ENCODE measurements at places on chromosomes 11 and 22. TPM values are rescaled to one million over a fixed set of nuclear protein-coding genes. Genes with fewer than 3 reads are reported as not detected.

The VSTM5 gene
- total RNA-seq, result 0.15 TPM

The CCDC87 gene
- 2.7 TPM for total RNA-seq

The ARHGEF12 gene
- total RNA-seq, result 29.9 TPM

The WNT7B gene
- not detected for total RNA-seq

All from cardiac muscle cell (in vitro differentiated cells and primary cell).